ENCODE measurements at places on chromosomes 4 and X. TPM values are rescaled to one million over a fixed set of nuclear protein-coding genes. Genes with fewer than 3 reads are reported as not detected.

Gene GSX2
- 3.9 TPM for total RNA-seq

Gene DMD
- total RNA-seq = 132 TPM

Gene DMP1
- 0.11 TPM for total RNA-seq

Gene SERPINA7
- total RNA-seq = not detected

Gene GYPA
- total RNA-seq = 3.8 TPM

Gene BEX5
- total RNA-seq = 7.7 TPM

Gene SPARCL1
- 261 TPM for total RNA-seq

Gene NPY5R
- 1.4 TPM for total RNA-seq

All from camera-type eye (tissue), 1 donor.